ENCODE measurements at places on chromosomes 3 and 15.
A peak's percentile ranks its signal among the peaks of the same experiment; 100 is the strongest.

- ATAC-seq = no peak
Measured at GRCh38 chr3:99236576-99236975, 335.1 kb upstream of the DCBLD2 start.

DNA sequence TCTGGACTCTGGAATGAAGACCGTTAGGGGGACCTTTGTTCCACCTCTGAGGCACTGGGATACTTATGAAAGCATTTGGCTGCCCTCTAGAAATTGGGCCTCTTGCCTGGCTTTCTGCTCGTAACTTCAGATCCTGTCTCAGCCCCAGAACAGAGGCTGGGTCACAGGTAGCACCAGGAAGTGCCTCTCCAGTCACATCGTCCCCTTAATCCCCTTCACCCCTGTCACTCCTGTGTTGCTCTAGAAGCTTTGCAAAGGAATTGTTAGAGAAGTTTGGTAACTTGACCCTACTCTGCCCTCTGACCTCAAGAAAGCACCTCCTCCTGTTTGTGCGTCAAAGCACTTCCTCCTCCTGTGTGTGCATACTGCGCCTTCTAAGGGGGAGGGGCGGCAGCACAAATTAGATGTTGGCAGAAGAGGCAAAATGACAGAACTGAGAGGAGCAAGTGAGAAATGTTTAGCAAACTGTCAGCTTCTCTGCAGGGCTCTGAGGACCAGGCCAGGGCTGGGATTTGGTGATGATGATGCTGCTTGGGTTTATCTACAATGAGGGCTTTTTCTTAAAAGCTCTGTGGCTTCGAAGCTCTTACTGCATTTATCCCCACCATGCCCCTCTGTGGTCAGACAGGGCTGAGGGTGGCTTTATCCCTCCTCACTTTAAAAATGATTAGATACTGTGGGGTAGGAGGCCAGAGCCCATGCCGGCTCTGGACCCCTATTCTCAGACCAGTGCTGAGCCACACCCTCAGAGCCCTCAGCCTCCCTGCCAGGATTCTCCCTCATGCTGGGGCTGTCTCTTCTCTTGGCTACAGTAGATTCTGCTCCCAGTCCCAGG is 76.2 kb downstream of the LARS2 start:
- peak; percentile 45 for ATAC-seq

DNA sequence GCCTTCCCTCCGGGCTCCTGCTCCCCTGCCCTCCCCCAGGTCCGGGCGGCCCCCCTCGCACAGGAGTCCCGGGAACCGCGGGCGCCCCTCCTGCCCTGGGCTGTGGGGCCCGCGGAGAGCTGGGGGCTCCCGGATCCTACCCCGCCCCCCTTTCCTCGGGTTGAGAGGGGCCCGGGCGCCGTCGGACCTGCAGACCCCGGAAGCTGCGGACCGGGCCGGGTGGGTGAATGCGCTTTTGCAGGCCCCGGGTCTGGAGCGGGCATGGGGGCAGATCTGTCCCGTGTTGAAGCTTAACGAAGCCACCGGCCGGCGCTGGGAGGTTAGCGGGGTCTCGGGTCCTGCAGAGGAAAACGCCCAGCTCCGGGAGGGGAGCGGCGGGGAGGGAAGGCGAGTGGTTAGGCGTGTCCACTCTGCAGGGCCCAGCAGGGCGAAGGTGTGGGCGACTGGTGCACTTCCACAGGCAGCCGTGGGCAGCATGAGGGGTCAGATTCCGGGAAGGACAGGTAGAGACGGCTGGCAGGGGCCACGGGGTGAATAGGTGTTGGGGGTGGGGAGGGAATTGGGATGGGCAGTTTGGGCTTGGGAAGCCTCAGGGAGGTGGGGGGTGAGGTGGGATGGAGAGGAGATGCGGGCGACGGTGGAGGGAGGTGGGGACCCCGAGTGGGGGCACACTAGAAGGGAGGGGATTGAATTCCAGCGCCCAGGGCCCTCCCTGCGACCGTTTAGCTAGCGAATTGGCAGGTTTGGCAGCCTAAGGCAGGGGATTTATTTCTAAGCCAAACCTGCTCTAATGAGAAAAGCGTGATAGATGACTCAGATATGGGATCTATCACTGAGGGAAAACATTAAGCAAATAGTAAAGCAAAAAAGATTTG is 635 bp downstream of the CD276 start:
- peak; percentile 28 for ATAC-seq

GRCh38 chr3:9876991-9877390 is 3.1 kb downstream of the CIDEC start:
- peak; percentile 24 for ATAC-seq

- ATAC-seq = no peak
Measured at GRCh38 chr15:32873284-32874114, 155.7 kb downstream of the GREM1 start.

DNA sequence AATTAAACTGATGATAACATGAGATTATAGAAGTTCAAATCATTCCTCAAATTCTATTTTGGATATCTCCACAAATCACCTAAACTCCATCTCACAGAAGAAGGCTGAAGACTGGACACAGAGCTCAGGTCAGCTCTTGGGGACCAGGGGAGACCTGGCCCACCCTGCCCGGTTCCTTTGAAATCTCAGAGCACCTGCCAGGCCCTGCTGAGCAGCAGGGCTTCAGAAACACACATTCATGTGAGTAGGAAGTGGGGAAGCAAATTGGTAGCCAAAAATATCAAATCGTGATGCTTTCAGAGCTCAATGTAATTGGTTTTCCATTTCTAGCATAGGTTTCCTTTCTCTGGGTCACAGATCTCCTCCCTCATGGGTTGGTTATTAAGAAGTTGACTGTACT is 76.2 kb downstream of the OCA2 start:
- no peak for ATAC-seq

DNA sequence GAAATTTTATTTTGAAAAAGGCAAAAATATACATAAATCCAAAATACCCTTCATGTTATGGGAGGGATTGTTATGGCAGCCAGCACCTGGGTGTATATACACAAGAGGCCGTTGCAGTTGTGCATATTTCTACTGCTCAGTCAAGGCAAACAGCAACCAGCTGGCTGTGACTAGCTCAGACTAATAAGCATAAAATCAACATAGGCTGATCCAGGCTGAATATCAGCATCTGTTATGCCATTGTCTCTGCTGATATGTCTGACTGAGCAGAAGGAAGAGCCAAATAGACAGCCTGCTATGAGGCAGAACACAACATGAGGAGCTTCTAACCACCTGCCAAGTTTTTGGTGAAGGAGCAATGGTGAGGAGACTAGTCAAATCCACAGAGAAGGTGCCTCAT is 457.5 kb upstream of the ALCAM start:
- ATAC-seq = peak; percentile 48

DNA sequence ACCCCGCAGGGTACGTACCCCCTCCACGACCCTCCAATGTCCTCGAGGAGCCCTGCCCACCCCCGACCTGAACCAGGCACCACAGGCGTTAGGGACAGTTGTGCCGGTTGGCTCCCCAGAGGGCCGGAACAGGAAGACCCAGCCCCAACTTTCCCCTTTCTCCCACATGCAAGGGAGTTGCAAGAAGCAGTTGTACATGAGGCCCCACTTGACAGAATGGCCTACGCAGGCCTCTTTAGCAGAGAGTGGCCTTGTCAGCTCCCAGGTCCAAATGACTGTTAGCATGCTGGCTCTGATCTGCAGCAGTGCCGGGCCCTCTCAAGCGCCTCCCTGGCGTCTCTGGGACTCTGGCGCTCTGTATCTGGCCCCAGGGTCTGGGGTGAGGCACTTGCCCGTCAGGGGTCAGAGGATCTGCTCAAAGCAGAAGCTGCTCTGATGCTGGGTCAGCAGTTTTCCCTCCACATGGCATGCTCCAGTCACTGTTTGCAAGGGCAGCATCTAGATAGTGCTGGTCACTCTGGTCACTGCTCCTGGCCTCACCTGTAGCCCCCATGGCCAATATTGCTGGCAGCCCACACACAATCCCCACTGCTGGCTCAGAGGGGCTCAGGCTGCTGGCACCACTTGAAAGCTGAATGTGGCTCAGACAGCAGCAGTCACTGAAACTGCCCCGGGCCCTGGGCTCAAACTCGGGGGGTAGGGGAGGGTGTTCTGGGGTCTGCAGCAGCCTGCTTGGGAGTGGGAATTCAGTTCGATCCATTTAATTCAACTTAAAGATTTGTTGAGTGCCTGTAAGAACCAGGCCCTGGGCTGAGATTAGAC is 254.5 kb downstream of the FAM43A start:
- ATAC-seq = no peak

DNA sequence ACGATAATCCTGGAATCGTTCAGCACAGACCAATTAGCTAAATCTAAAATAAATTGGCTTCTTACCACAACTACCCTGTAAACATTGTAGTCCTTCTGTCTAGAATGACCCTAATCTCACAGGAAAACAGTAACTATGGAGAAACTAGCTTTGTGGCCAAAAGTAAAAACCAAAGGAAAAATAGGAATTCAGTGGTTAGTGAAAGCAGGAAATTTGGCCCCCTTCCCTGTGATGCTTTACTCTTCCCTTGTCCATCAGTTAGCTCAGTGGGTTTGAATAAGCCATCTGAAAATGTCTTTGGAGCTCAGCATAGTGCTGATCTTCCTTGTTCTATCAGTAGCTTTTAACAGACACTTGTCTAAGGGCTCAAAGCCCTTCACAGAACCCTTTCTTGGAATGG is 1.6 kb downstream of the NMD3 start:
- no peak for ATAC-seq

GRCh38 chr15:69209661-69210060 is 49.2 kb downstream of the GLCE start:
- ATAC-seq = no peak

All from stimulated activated memory B cell treated with anti-CD40 and anti-IgM and Interleukin-4, amounts not matched to agents 10 μg/mL and 1 μg/mL and 100 μg/mL, for 72 hours (primary cell).